ENCODE measurements at places on chromosomes 4 and X.

GRCh38 chr4:162497564-162498167 lies 333.9 kb upstream of the FSTL5 start:
- DNase-seq, result no peak

DNA sequence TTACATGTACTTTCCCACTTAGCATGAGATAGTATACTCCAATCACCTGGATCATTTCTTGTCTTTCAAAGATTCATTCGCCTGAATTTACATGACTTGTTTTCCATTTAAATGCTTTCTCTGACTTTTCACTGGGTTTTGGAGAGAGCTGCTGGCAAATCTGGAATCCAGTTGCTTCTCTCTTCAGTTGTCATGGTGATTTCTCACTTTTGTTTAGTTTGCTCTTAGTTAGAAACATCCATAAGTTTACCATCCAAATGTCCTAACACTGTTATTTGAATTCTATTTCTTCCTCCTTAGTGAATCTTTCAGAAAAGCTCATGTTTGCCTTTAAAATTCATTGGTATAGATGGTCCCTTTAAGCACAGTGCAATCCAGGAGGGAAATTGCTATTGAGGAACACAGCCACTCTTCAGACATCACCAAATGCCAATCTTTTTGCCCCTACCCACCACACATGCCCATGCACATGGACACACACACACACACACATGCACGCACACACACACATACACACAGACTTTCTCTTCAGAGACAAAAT lies 51.7 kb downstream of the REELD1 start:
- DNase-seq, result no peak

DNA sequence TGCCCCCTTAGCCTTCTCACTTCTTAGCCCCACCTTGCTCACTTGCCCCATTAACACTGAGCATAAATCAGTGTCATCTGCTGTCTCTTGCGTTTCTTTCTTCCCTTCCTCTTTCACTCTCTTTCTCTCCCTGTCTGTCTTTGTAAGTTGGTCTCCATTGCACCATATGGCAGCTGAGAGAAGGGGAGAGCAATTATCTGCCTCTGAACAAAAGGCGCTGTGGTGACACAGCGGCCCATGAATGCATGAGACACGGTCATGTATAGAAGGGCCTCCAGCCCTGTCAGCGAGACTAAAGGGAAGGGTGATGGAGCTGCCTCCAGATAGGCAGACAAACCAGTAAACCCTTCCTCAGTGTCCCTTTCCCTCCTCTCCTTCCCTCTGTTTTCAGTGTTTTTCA lies 88.8 kb upstream of the PCDH18 start:
- no peak for DNase-seq

- no peak for DNase-seq
These were observed 582.4 kb downstream of the FAM133A start for GRCh38 chrX:94256396-94256795.

GRCh38 chr4:102586644-102587021 lies 85.5 kb downstream of the NFKB1 start:
- peak; percentile 34 for DNase-seq

- no peak for DNase-seq
These were observed 121.9 kb downstream of the RRAGB start for GRCh38 chrX:55839485-55839884.

GRCh38 chr4:16467061-16467460 lies 240.8 kb upstream of the TAPT1 start:
- no peak for DNase-seq

DNA sequence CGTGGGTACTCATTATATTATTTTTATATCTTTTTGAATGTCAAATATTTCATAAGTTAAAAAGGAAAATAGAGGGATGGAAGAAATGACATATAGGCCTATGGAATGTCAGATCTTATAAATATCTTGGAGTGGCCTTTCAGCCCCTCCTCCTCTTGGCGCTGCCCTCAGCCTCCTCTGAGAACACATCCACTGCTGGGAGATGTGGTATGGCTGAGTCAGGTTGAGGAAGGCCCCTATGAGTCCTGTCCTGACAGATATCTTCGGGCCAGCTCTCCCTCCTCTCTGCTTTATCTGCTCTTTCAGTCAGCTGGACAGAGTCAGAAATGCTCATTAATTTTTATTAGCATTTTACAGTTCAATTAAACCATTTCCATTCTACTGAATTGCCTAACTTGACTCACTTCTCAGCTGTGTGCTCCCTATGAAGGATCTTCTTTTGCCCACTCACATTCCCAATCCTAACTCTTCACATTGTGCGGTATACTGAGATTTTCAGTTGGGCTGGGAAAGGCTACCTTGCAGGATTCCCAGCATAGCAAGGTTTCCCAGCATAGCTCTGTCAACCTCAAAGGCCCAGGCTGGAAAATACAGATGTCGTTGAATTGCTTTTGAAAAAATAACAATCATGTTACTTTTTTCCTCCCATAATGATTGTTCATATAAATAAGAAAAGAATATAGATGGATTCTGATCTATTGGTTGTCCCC lies 128.0 kb downstream of the ARHGEF9 start:
- no peak for DNase-seq

GRCh38 chrX:116379854-116380253 lies 56.6 kb upstream of the SLC6A14 start:
- no peak for DNase-seq
